ENCODE measurements at places on chromosomes 13 and 19.

- DNase-seq = no peak
Measured at GRCh38 chr19:47509973-47510372, 4.9 kb downstream of the NAPA start.

DNA sequence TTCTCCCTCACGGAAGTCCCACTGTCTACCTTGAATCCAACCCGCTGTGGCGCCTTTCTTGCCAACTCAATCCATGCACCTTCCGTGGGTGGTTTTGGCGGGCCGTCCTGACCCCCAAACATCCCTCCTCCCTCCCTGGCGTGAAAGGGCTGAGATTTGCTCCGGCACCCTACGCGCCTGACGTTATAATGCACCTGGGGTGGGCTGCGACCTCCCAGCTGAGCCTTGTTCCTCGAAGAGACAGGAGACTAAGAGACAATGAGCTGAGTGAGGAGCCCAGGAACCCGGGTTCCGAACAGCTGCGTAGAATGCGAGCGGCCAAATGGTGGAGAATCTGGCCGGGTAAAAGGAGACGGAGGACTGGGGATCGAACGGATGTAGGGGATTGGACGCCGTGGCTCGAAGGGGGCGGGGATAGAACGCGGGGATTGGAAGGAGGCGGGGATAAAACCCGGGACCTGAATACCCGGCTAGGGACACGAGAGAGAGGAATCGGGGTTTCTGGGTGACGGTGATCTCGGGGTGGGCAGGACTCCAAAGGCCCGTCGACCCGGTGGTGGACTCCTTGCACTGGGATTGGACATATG is at the start of gene CPT1C:
Gene CPT1C, plus strand, starts transcription at position 461 of the 587 bp plus-strand sequence. CDS start 1,137 bp downstream, outside the sequence.
- peak; percentile 32 for DNase-seq

DNA sequence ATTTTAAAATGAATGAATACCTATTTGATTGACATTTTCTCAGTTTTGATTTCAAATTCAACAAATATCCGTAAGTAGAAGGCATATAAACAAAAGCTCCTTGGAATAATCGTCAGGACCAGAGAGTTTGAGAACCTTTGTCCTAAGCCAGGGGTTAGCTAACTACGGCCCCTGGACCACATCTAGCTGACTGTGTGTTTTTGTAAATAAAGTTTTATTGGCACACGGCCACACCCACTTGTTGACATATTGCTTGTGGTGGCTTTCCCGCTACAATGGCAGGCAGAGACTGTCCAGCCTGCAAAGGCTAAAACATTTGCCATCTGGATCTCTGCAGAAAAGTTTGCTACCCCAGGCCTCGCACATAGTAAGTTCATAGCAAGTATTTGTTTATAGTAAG is 83.4 kb downstream of the GNG7 start:
- no peak for DNase-seq

GRCh38 chr13:100458673-100459072 is 129.9 kb downstream of the GGACT start:
- no peak for DNase-seq

DNA sequence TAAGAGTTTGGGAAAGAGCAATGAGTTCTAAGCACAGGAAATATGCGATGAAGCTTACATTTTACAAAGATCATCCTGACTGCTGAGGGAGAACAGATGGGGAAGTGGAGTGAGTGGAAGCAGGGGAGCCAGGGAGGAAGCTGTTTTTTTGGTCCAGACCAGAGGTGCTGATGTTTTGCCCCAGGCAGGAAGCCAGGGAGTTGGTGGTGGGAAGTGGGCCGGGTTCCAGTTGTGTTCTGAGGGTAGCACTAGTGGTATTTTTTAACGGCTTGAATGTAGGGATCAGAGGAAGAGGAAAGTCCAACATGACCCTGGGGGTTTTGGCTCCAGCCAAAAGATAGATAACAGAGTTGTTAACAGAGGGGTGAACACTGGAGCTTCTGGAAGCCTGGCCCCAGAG is 20.7 kb upstream of the OLFM4 start:
- no peak for DNase-seq

- DNase-seq = no peak
Measured at GRCh38 chr13:20399961-20400360, 125.7 kb downstream of the CRYL1 start.

GRCh38 chr19:57667228-57667627 is 1.5 kb upstream of the ZSCAN4 start:
- DNase-seq = no peak

- DNase-seq = no peak
Measured at GRCh38 chr13:95245071-95245470, 56.2 kb downstream of the ABCC4 start.

- DNase-seq = no peak
Measured at GRCh38 chr13:107807306-107808073, 407.8 kb downstream of the LIG4 start.

GRCh38 chr19:51750400-51751094 is 1.1 kb downstream of the FPR1 start:
- DNase-seq = no peak

GRCh38 chr13:42812316-42812715 is 30.9 kb downstream of the FAM216B start:
- DNase-seq = no peak

- DNase-seq = no peak
Measured at GRCh38 chr13:111926501-111927180, 140.3 kb upstream of the SOX1 start.

- no peak for DNase-seq
Measured at GRCh38 chr13:42275506-42275905, 3.6 kb downstream of the AKAP11 start.

DNA sequence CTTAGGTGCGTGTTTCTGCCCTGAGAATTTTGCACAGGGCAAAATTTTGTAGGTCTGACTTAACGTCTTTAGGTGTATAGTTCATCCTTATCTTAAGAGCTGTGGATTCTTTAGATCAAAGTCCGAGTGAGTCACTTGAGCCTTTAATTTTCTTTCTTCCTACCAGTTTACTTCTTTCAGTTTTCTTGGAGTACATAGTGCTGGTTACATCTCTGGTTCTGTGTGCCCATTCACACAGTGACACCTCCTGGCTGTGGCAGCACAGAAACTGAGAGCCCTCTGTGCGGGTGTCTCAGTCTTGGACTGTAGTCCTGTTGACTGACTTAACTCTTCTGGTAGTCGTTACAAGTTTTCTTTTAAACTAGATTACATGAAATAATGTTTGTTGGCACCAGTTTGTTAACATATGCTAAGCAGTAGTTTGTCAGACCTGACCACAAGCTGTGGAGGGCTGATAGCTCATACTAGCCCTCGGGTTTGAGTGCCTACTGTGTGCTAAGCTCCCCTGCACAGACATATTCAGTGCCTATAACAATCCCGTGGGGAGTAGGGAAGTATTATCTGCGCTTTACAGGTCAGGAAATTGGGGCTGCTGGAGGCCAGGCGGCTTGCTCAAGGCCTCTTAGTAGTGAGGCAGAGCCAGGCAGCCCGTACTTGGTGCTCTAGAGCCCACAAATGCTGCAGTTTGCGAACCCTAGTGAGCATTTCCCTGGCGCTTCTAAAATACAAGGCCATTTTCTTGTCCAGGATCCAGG is 1.6 kb downstream of the GATAD2A start:
- no peak for DNase-seq

DNA sequence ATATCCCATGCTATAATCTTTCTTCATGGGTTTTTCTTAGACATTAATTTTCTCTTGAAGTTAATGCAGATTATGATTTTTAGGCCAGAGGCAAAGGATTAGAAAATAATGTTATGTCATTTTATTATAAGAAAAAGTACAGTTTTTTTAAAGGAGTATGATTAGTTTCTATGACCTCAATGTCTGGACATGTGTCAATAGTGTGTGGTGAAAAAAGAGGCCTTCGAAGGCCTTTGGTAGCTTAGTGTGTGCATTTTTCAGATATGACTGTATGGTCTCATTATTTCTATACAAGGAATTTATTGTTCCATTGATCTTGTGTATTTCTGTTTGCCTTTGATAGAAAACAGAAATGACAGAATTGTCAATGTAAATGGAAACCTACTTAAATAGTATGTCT is 195.6 kb downstream of the GPC5 start:
- DNase-seq = no peak

GRCh38 chr13:44333950-44334655 is 39.5 kb upstream of the SERP2 start:
- no peak for DNase-seq

- DNase-seq = no peak
Measured at GRCh38 chr13:26468265-26468801, 89.2 kb upstream of the WASF3 start.

DNA sequence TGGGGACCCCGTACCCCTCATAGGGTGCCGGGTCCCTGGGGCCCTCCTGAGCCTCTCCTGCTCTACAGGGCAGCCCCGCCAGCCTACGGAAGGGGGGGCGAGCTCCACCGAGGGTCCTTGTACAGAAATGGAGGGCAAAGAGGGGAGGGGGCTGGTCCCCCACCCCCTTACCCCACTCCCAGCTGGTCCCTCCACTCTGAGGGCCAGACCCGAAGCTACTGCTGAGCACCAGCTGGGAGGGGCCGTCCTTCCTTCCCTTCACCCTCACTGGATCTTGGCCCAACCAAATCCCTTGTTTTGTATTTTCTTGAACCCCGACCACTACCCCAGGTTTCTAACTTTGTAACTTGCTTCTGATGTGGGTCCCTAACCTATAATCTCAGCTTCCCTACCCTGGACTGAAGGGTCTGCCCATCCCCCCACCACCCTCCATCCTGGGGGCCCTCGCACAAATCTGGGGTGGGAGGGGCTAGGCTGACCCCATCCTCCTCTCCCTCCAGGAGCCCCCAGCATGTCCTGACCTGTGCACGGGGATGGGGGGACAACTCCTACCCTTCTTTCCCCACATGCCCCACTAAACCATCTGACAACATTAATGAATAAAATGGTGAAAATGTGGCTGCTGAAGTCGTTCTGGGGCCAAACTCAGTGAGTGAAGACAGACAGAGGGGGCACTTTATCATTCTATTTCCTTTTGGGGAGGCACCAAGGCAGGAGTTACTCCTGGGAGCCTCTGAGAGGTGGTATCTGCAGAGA is 13.0 kb downstream of the ARHGAP33 start:
- no peak for DNase-seq

GRCh38 chr19:7908078-7908699 is 4.5 kb downstream of the MAP2K7 start:
- DNase-seq = no peak

- DNase-seq = no peak
Measured at GRCh38 chr19:32029235-32029634, 316.2 kb upstream of the ZNF507 start.

GRCh38 chr19:18710996-18711751 is 27.7 kb downstream of the CRTC1 start:
- no peak for DNase-seq

GRCh38 chr13:44455769-44456168 is 82.1 kb downstream of the SERP2 start:
- DNase-seq = no peak

- no peak for DNase-seq
Measured at GRCh38 chr13:111468037-111468959, 147.9 kb downstream of the TEX29 start.

- DNase-seq = no peak
Measured at GRCh38 chr13:101612735-101613134, 160.3 kb downstream of the ITGBL1 start.

DNA sequence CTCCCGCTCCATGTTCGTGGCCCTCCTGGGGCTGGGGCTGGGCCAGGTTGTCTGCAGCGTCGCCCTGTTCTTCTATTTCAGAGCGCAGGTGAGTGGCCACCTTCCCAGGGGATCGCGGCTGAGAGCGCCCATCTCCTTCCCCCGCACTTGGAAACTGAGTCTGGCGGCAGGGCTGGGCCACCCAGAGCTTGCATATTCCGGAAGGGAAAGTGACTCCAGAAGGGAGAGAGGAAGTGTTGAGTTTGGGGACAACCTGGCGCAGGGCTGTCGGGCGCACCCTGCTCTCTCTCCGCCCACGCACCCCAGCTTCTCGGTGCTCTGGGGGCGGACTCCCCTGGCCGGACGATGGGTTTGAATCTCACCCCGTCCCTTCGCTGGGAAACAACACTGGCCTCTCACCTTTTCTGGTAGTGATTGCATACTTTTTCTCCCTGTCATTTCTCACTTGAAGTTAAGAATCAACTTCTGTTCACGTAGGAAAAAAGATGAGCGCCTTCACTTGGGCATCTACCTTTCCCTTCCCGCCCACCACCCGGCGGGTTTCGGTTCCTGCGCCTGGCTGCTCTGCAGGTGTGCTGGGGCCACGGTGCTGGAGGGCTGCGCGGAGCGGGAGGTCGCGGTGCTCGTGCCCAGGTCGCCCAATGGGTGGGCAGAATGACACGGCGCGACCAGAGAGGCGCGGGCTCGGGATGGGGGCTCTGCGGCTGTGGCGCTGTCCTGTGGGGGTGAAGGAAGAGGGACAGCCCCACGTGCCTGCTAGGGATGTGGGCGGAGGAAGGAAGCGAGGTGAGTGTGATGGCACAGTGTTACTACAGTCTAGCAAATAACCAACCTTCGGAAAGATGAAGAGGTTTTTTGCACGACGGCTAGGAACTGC is 721 bp downstream of the TNFSF11 start:
- peak; percentile 55 for DNase-seq

DNA sequence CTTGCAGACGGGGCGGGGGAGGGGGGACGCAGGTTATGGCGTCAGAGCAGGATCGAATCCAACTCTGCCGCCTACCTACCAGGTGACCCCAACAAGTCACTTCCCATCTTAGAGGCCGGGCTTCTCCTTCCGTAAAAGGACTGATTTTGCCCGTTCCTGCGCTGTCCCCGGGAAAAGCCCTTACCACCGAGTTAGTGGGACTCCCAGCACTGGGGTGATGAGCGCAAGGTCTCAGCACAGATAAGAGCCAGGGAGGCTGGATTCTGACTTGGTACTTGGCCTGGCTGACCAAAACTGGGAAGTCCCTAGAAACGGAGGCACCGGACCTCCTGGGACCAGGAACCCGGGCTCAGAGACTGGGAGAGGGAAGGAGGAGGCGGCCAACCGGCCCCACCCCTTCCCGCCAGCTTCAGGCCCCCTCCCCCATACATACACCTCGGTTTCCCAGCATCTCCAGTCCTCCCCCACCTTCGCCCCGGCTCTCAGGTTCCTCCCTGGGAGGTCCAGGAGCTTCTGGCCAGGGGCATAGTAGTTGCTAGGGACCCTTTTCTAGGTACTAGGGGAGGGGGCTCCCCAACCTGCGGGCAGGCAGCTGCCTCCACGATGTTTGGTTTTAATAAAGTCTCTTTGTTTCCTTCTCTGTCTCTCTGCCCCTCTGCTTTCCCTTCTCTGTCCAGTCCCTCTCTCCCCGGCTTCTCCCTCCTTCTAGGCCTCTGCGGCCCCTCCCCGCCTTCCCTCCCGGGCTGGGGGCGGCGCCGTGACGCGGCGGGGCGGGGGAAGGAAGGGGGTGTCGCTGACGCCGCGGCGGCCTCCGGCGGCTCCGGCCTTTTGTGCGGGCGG is at the start of gene GRAMD1A:
Gene GRAMD1A, plus strand, starts transcription at position 826 of the 840 bp plus-strand sequence. CDS start 156 bp downstream, outside the sequence.
- peak; percentile 73 for DNase-seq

GRCh38 chr13:20399515-20399914 is 126.1 kb downstream of the CRYL1 start:
- DNase-seq = no peak

GRCh38 chr13:110676595-110677587 is 29.0 kb downstream of the CARS2 start:
- peak; percentile 7 for DNase-seq
